CD4-positive, alpha-beta T cell treated with Interleukin-21 for 1 hour (primary cell): ENCODE measurements at places on chromosomes 5 and 9.

DNA sequence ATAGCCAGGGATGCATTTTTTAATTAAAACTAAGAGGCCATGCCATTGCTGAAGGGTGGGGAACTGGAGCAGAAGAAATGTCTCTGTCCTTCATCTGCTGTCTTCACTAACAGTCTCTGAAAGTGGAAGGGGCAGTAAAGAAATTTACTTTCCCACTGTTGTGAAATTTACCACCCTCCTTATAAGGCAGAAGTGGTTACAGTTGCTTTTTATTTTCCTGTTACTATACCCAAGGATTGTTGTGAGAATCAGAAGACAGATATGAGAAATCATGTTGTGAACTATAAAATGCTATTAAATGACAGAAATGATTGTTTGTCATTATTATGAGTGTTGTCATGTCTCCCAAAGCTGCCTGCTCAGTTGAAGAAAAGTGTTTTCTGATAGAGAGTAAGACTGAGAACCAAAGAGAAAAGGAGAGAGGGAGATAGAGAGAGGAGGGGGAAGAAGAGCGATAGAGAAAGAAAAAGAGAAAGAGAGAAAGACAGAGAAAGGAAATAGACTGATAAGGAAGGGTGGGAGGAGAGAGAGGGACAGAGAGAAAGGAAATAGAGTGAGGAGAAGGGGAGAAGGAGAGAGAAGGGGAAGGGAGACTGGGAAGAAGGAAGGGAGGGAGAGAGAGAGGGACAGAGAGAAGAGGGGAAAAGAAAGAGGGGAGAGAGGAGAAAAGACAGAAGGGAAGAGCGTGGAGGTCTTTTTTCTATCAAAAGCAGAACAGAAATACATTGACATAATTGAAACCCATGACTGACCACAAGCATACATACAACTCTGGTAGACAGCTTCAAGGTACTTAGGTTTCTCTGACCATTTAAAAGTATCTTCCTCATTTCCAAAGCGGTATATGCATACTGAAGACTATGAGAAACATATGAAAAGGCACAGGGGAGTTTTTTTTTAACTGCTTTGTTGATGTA, 22.5 kb downstream of the SEC61B start:
- DNase-seq = no peak

- DNase-seq = no peak
Observed at GRCh38 chr5:15170173-15170572, 298.6 kb upstream of the ANKH start.

- no peak for DNase-seq
Observed at GRCh38 chr5:57642066-57642465, 159.5 kb upstream of the ACTBL2 start.

DNA sequence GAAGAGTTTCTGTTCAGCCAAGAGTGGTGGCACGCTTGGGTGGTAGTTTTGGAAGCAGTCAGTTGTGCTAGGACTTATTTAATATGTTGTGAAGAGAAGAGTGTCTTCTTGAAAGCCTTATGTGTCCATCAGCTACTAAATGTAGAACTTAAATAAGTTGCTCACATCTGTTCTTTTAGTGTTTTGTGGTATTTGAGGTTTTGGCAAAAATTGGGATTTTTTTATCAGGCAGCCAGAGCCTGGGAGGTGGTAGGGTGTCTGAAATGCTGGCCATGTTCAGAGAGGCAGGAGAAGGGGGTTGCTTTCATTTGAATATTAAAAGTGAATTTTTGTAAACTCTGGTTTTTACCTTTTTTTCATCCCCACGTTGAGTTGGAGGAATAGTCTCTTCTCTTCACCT, 24.2 kb upstream of the ZBTB34 start:
- DNase-seq = no peak
